ENCODE measurements at places on chromosomes 7 and 10.

DNA sequence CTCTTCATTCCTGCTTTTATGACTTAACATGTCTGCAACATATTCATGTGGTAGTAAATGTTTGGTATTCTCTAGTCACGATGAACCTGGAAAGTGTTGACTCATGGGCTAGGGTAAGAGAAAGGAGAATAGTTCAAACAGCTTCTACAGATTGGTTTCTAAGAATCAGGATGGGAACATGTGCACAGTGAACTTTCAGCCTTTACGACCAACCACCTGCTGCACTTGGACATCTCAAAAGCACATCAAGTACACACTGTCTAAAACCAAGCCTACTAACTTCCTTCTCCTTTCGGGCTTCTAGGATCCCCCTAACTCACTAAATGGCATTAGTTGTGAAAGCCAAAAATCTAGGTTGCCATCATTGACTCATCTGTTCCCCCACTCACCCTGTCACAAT, 85.5 kb downstream of the CUL2 start:
- no peak for DNase-seq

- DNase-seq = no peak
These were observed 13.8 kb downstream of the APBB1IP start for GRCh38 chr10:26451903-26452302.

DNA sequence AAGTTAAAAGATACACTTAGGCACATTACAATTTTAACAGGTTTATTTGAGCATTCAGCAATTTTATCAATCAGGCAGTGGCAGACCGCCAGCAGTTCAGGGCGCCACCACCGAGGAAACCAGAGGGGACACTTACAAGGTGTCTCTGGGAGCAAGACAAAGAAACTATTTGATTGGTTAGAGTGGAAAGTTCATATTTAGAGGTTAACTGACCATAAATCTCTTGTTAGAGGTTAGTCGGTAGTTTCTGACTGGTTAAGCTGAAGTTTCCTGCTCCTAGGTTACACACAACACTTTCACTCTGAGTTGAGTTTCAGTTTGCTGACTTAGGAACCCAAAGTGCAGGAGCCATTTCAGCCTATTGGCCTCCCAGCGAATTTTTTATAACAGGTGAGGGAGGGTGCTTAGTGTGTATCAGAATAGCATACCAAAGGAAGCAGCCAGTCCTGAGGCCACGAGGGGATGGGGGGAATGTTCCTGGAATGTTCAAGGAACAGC, 10.8 kb upstream of the PVRIG start:
- no peak for DNase-seq

- no peak for DNase-seq
These were observed 319.6 kb downstream of the ELMO1 start for GRCh38 chr7:37129035-37129425.

GRCh38 chr7:158237672-158238335, 349.8 kb downstream of the PTPRN2 start:
- no peak for DNase-seq

DNA sequence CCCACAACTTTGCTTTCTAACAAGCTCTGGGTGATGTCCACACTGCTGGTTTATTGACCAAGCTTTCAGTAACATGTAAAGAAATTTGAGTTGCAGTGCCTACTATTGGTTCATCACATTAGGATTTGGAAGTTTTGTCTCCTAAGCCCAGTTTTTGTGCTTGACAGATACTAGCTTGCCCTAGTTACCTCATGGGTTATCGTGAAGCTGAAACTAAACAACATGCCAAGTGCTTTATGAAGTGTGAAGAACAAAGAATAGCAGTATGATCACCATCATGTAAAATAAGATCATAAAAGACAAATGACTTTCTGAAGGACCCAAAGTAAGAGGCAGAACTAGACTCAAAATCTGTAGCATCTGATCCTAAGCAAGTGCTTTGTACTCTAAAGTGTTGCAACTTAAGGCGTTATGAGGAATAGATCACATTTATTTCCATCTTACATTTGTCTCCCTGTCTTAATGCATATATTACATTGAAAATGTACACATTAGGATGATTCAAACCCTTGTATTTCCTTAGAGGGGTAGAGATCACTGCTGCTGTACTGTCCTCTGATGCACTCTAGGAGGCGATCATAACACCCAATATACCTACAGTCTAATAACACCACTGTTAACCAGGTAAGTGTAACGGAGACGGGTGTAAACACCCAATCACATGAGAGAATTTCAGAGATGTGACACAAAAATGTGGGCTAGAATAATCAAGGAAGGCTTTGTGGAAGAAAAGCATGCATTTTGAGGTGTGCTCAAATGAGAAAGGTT, 71.3 kb downstream of the NRCAM start:
- DNase-seq = no peak

GRCh38 chr7:16479591-16479990, 14.1 kb upstream of the SOSTDC1 start:
- DNase-seq = no peak

DNA sequence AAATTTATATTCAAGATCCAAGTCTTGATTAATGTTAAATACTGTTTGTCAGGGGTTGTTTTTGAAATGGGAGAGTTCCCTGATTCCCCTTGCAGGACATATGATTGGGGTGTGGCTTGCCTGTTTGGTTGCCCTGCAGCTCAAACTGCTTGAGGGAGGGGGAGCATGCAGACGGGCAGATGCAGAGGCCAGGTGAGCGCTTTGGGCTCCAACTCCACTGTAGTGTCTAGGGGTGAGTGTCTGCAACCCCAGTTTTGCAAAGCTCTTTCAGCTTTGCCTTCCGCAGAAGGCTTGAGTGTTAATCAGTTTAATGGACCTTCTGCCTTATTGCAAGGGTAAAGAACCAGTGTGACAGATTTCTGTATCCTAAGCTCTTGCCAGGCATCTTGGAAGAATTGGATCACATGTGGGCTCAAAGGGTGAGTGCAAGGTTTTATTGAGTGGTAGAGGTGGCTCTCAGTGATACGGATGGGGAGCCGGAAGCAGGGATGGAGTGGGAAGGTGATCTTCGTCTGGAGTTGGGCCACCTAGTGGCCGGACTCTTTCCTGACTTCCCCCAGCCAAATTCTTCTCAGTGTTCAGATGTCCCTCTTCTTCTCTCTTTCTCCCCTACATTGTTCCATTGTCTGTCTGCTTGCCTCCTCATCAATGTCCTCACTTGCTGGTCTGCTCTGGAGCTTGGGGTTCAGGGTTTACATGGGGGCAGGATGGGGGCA, 479.7 kb downstream of the ATRNL1 start:
- no peak for DNase-seq

DNA sequence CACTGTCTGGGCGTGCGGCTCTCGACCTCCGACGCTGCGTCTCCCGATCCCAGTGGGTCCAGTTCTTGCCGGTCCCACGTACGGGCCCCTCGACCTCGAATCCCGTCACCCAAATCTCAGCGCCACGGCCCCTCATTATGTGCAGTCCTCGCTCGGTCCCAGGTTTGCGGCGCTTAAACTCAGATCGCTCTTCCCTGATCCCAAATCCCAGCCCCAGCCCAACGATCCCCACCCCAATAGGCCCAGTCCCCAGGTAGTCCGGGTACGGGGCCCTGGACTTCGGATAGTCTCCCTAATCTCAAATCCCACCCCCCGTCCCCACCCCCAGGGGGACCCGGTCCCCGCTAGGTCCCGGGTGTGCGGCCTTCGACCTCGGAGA, 666 bp downstream of the HNRNPF start:
- no peak for DNase-seq

DNA sequence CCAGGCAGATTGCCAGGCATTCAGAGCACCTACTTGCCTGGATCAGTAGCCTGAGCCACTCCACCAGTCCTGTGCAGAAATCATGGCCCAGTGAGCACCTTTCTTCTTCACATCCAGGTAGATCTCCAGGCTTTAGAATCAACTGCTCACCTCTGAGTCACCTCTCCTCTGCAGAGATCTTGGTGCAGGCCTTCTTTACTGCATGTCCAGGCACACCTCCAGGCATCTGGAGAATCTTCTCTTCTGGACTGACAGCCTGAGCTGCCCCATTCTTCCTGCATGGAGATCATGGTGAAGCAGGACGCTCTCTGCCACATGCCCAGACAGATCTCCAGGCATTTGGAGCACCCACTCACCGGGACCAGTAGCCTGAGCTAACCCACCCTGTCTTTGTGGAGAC, 894.5 kb upstream of the MBL2 start:
- DNase-seq = no peak

GRCh38 chr7:94580601-94581000, 71.0 kb downstream of the CASD1 start:
- no peak for DNase-seq

- no peak for DNase-seq
These were observed 106.6 kb downstream of the POU6F2 start for GRCh38 chr7:39084349-39084748.

Measured in globus pallidus (tissue), 1 donor.